ENCODE measurements at places on chromosomes 16 and 17. TPM values are rescaled to one million over a fixed set of nuclear protein-coding genes. Genes with fewer than 3 reads are reported as not detected.

Gene SLC12A3
- not detected for total RNA-seq

Gene ASPHD1
- total RNA-seq, result not detected

Gene SNN
- 4.9 TPM for total RNA-seq

Gene DDX5
- total RNA-seq, result 739 TPM

Gene BRCA1
- total RNA-seq, result 121 TPM

Gene CCDC47
- 129 TPM for total RNA-seq

DNA sequence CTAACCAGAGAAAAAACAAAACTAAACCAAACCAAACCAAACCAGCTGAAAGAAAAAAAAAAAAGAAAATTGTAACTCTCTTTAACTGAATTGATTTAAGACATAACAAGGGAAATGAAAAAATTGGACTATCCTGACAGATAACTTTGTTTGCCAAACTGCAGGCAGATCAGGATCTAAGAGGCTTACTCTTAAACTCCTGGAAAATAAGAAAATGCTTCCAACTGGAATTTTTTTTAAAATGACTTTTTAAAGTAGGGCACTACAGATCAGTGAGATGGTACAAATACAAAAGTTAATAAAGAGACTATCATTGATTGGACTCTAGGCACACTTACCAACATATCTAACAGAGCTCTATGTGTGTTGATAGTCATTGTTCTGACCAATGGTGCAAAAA is 125.5 kb upstream of the KCNJ16 start:
- DNase-seq, result no peak

- no peak for DNase-seq
Measured at GRCh38 chr17:49521088-49521450, 26.0 kb downstream of the NGFR start.

- no peak for DNase-seq
Measured at GRCh38 chr17:15039366-15039765, 225.8 kb downstream of the PMP22 start.

GRCh38 chr16:20396846-20397467 is 7.6 kb downstream of the PDILT start:
- no peak for DNase-seq

DNA sequence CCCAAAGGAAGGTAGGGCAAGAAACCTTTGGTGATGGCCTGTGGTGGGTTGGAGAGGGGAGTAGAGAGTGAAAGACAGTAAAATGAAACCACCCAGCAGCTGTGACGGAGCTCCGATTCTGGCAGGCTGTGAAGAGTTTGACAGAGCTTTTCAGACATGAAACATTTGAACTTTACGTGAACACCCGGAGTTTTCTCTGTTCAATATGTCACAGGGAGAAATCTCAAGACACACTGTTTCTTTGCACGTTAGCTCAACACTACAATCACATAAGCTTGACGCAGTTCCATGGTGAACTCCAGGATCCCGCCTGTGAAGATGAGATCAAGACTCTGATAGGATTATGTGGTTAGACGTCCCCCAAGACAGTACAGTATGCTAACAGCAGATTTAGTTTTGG is 79.6 kb upstream of the CDH11 start:
- DNase-seq, result no peak

GRCh38 chr16:29983420-29984136 is 9.9 kb downstream of the TAOK2 start:
- DNase-seq, result no peak

GRCh38 chr16:50939356-50939755 is 197.5 kb downstream of the CYLD start:
- no peak for DNase-seq

- DNase-seq, result no peak
Measured at GRCh38 chr17:60230358-60230757, 80.6 kb downstream of the CA4 start.

DNA sequence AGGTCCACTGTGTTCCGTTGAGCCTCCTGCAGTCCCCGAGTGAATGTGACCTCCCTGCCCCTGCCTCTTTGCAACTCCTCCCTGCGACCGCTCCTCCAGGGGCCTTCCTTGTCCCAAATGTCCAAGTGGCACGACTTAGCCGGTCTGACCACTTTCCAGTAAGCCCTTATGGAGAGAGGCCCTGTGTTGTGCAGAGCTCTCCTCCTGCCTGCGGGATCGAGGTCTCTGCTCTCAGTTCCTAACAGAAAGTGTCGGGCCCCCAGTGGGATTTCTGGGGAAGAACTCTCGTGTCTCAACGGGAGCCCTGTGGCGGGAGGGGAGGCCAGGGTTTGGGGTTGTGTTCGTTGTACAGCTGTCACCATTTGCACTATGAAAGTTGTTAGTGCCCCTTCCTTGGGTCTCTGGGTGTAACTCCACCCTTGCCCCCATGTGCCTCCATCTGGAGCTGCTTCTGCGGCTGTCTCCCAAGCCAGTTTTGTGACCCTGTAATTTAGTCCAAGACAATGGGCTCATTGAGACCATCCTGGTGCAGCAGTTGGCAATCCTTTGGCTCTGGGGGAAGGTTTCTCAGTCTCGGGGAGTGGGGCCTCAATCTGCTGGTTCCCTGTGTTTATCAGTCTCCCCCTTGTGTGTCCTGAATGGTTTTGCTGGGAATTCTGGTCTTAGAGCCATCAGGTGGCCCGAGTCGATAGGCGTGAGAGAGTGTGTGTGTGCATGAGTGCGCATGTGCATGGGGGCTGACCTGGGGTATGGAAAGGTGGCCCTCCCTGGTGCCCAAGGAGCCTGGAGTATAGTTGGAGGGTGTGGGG is 234.5 kb downstream of the SEC14L1 start:
- DNase-seq, result no peak

DNA sequence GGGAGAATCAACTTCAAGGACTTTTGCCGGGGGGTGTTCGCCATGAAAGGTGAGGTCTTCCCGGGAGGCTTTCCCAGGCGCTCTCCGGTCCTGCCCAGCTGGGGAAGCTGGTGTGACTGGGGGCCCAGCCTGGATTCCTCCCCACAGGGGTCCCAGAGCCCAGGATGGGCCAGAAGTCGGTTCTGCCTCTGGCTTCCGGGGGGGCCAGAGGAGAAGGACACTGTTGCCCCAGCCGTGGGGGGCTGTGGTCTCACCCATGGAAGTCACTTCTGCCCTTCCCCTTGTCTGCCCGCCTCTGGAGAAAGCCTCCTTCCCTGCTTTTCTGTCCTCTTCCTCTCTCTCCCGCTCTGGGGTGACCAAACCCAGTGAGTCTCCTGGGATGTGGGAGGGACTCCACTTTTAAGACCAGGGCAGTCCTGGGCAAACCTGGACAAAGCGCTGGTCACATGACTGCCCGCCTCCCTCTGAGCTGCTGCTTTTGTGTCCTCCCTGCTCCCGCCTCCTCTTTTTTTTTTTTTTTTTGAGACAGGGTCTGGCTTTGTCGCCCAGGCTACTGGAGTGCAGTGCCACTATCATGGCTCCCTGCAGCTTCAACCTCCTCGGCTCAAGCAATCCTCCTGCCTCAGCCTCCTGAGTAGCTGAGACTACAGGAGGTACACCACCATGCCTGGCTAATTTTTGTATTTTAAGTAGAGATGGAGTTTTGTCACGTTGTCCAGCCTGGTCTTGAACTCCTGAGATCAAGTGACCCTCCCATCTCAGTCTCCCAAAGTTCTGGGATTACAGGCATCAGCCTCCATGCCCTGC is 40.6 kb downstream of the RAB11FIP4 start:
- no peak for DNase-seq
